Dermis lymphatic vessel endothelial cell (primary cell): ENCODE measurements at places on chromosomes 3 and 15. TPM values are rescaled to one million over a fixed set of nuclear protein-coding genes. Genes with fewer than 3 reads are reported as not detected.

Gene LIPH
- total RNA-seq, result under 0.01 and 0.11 TPM in 2 replicates

Gene C2CD4A
- 1.4 and 2.3 TPM in 2 replicates for total RNA-seq

Gene NRROS
- total RNA-seq, result 7.3 and 8.5 TPM in 2 replicates

Gene MEGF11
- total RNA-seq, result not detected in 2 replicates

Gene GABRR3
- not detected in 2 replicates for total RNA-seq

Gene NDUFB4
- total RNA-seq, result 22.9 and 24.8 TPM in 2 replicates

Gene RAB6B
- 0.87 and 1.0 TPM in 2 replicates for total RNA-seq

Gene CHST2
- 2.3 TPM in 2 replicates for total RNA-seq

Gene GRIP2
- under 0.01 TPM in 1 of 2 replicates, not detected in the other for total RNA-seq

Gene OCA2
- total RNA-seq, result not detected in 2 replicates

Gene PDHB
- total RNA-seq, result 60.3 and 80.1 TPM in 2 replicates

Gene CADM2
- 0.22 TPM in 1 of 2 replicates, not detected in the other for total RNA-seq

Gene HIGD2B
- 0.11 and 0.17 TPM in 2 replicates for total RNA-seq

Gene CORO2B
- total RNA-seq, result 0.69 and 0.98 TPM in 2 replicates

Gene SLCO2A1
- 6.7 and 9.0 TPM in 2 replicates for total RNA-seq

Gene TM4SF4
- 0.11 and 0.34 TPM in 2 replicates for total RNA-seq

Gene CDCP1
- total RNA-seq, result 0.11 TPM in 1 of 2 replicates, not detected in the other

Gene TLR9
- total RNA-seq, result not detected in 2 replicates

Gene STRC
- total RNA-seq, result 0.09 TPM in 1 of 2 replicates, not detected in the other

Gene AMIGO3
- not detected in 2 replicates for total RNA-seq

Gene WNT5A
- 2.1 and 4.2 TPM in 2 replicates for total RNA-seq

Gene CPNE4
- total RNA-seq, result not detected in 2 replicates

Gene ZNF501
- 4.2 and 6.7 TPM in 2 replicates for total RNA-seq

Gene TNFSF10
- total RNA-seq, result 92.7 and 101 TPM in 2 replicates

Gene GPR62
- total RNA-seq, result under 0.01 TPM in 2 replicates

Gene MIX23
- 14.3 and 39.7 TPM in 2 replicates for total RNA-seq

Gene RETNLB
- not detected in 2 replicates for total RNA-seq

Gene ATOSA
- 41.3 and 51.9 TPM in 2 replicates for total RNA-seq

Gene WDR53
- total RNA-seq, result 8.0 and 9.8 TPM in 2 replicates

Gene MST1R
- total RNA-seq, result 0.11 and 0.52 TPM in 2 replicates

Gene CTXND1
- not detected in 2 replicates for total RNA-seq

Gene AGTR1
- total RNA-seq, result not detected in 2 replicates

Gene KLHL40
- total RNA-seq, result not detected in 2 replicates

Gene NR1I2
- not detected in 2 replicates for total RNA-seq

Gene RPL32
- total RNA-seq, result 2,493 and 2,629 TPM in 2 replicates

Gene CEMIP
- under 0.01 and 0.17 TPM in 2 replicates for total RNA-seq

Gene LAMB2
- total RNA-seq, result 689 and 1,344 TPM in 2 replicates

Gene POTEB
- total RNA-seq, result not detected in 2 replicates

Gene CASR
- not detected in 2 replicates for total RNA-seq

Gene ADGRG7
- total RNA-seq, result not detected in 2 replicates

Gene P3H2
- total RNA-seq, result 15.8 and 20.6 TPM in 2 replicates

Gene CRYGS
- 0.98 and 1.1 TPM in 2 replicates for total RNA-seq

Gene OXTR
- 0.17 and 0.65 TPM in 2 replicates for total RNA-seq

Gene GREM1
- total RNA-seq, result 0.09 and 2.1 TPM in 2 replicates

Gene IL20RB
- total RNA-seq, result 0.17 and 0.54 TPM in 2 replicates

Gene LRRC31
- not detected in 2 replicates for total RNA-seq

Gene GPR156
- total RNA-seq, result under 0.01 TPM in 2 replicates

Gene SMC4
- 37.4 and 50.1 TPM in 2 replicates for total RNA-seq

Gene LTK
- total RNA-seq, result 0.09 TPM in 1 of 2 replicates, not detected in the other

Gene WWTR1
- total RNA-seq, result 198 and 225 TPM in 2 replicates

Gene SMCO1
- not detected in 2 replicates for total RNA-seq
